ENCODE measurements at places on chromosomes 6 and 20.

GRCh38 chr6:81063891-81064290 is 688.6 kb downstream of the TENT5A start:
- DNase-seq: no peak

GRCh38 chr6:128192972-128193371 is 292.1 kb upstream of the THEMIS start:
- no peak for DNase-seq

DNA sequence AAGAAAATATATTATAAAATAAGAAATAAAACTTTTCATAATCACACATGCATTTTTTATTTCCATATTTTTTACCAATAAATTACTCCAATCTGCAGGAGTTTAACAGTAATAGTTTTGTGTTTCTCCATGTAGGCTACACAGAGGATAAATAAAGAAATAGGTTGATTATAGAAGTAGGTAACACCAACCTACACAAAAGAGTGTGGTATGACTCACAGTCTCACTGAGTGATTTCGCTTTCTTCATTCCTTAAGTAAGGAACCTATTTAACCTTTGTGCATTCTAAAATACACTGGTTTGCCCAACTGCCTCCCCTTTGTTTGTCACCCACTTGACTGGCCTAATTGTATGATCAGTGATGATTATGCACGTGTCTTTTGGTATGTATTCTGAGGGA is 244.2 kb upstream of the RIMS1 start:
- DNase-seq: no peak

DNA sequence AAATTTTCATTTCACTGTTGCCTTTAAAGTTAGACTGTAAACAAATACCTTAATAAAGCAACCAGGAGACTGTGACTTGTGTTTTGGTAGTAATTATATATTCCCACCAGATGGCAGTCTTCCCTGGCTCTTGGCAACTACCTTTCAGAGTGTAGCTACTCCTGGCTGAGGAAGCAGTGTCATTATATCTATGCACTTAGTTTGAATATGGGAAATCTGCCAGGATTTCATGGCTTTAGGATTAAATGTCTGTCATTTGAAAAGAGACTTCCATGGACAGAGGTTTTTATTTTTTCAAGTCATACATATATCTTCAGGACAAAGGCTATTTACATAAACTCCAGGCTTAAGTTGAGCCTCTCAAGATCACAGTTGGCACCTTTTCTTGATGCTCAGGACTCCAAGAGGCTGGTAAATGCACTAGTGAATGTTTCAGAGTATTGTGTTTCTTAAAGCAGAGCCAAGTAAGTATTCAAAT is 160.1 kb downstream of the C6orf58 start:
- peak; percentile 23 for DNase-seq

DNA sequence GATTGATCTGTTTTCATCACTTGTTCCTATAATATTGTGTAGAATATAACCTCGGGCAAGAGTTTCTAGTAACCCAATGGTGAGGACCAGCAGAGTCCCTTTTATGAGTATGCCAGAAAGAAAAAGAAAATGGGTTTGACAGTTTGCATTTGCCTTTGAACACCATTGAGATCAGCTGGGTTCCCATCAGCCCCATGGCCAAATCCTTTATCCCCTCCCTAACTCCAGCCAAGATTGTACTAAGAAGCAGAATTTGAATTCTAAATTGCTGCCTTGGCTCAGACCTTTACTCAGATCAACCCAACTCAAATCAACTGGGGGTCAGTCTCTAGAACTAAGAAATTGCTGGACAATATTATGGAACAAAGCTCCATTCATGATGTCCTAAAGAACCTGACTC is 187.4 kb downstream of the TBC1D7 start:
- DNase-seq: no peak

DNA sequence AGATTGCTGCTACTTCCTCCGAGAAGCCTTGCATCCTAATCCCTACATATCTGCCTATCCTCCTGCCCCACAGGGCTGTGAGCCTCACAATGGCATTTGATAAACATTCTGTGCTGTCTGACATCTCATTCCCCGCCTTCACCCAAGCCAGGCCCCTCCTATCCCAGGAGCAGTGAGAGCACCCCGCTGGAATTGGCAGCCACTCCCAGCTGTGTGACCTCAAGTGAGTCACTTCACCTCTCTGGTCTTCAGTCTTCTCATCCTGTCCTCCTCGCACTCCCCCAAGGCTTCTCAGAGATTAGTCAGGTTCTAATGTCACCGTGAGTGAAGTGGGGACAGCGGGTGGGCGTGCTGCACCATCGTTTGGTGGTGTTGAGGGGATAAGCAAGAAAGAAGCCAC is 81.7 kb downstream of the CDH22 start:
- DNase-seq: no peak

DNA sequence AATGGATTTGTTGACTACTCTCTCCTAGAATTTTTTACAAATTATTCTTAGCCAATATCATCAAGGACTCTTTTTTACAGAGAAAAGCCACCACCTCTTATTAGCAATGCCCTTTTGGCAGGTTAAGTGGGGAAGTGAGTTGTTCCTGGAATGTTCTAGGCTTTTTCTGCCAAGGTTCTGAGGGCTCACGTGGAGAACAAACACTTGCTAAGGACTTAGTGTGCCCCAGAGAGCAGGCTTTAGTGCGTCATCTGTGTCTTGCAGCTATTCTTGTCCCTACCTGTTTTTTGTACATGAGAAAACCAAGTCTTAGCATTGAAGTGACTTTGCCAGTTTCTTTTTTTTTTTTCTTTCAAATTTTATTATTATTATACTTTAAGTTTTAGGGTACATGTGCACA is 33.5 kb downstream of the CFAP61 start:
- DNase-seq: no peak

DNA sequence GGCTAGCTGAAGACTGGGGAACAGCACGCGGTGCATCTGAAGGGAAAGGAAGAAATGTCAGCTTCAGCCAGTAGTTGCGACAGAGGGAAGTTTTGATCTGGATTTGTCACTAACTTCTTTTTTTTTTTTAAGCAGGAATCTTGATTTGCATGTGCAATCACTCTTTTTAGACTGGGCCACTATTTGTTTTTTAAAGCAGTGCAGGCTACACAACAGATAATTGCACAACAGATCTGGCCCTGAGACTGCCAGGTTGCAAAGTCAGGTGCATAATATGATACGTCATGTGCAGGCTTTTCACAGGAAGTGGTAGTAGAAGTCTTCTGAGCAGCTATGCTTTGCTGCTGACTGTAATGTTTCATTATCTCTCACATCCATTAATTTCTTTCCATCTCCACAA is 13.5 kb downstream of the PFDN4 start:
- no peak for DNase-seq

GRCh38 chr6:31686483-31686882 is 5.6 kb upstream of the LY6G5C start:
- no peak for DNase-seq

All from stimulated activated CD4-positive, alpha-beta T cell treated with anti-CD3 and anti-CD28 coated beads, Interleukin-2, amount 100 ng/mL, for 48 hours (primary cell).